Esophagus muscularis mucosa (tissue), 4 donors: ENCODE measurements at places on chromosomes 5 and 9. TPM values are rescaled to one million over a fixed set of nuclear protein-coding genes. Genes with fewer than 3 reads are reported as not detected.

The IFNA21 gene
- not detected for total RNA-seq

The ANKRD31 gene
- total RNA-seq: 0.11 TPM

The RANBP3L gene
- 2.8 TPM for total RNA-seq

The UBQLN1 gene
- total RNA-seq: 123 TPM

The SLCO6A1 gene
- not detected for total RNA-seq

The CDH10 gene
- total RNA-seq: not detected

The SLC22A4 gene
- total RNA-seq: 0.78 TPM

The TTC23L gene
- total RNA-seq: not detected

The POLK gene
- total RNA-seq: 35.0 TPM

The ROR2 gene
- 37.4 TPM for total RNA-seq

The ARL14EPL gene
- total RNA-seq: not detected

The PCDHGA5 gene
- 2.6 TPM for total RNA-seq

- no peaks in the 10 kb centered on the region for H3K36me3 ChIP-seq
- no peaks in the 10 kb centered on the region for H3K27me3 ChIP-seq
- H3K4me3 ChIP-seq: peak overlapping the region; percentile 12
- H3K27ac ChIP-seq: no peak overlapping the region
- DNase-seq: no peak
Observed at GRCh38 chr5:52269401-52269800, 518.3 kb upstream of the ITGA1 start.

DNA sequence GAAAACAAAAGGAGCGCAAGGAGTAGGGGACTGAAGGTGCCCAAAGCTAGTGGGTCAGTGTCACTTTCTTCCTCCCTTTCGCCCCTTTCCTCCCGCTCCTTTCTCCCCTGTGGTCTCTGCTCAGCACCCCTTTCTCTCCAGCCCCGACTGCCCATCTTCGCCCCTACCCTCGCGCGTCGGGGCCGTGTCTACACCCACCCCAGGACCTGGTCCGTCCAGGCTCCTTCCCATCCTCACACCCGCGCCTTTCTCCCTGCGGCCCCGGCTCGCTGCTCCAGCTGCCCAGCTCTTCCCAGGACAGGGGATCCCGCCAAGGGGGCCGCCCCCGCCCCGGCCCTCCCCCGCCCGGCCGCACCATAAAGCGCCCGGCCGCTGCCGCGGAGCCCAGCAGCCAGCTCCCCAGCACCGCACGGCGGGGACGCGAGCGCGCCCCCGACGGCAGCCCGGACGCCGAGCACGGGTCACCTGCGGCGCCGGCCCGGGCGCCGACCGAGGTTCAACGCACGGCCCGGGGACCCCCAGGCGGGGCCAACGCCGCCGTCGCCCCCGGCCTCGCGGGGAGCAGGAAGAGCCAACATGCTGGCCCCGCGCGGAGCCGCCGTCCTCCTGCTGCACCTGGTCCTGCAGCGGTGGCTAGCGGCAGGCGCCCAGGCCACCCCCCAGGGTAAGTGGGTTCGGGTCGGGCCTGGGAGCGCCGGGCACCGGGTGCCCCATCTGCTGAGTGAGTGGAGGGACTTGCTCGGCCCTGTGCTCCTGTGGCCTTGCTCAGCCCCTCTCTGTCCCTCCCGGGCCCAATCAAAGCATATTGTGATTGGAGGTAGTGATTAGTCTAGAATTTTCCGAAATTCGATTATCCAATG lies at the start of gene THBS4:
TSS of gene THBS4 (plus strand) at position 387 of the 860 bp plus-strand sequence. CDS start at position 577, 190 bp downstream.
- peak within 1 kb of the TSS; percentile 35 for H3K4me3 ChIP-seq
- peaks cover 13% of the 10 kb centered on the region for H3K4me1 ChIP-seq
- no peak within 1 kb of the TSS for H3K27ac ChIP-seq
- DNase-seq: no peak
- H3K27me3 ChIP-seq: peaks cover 11% of the 10 kb centered on the region

- no peaks in the 10 kb centered on the region for H3K36me3 ChIP-seq
- no peaks in the 10 kb centered on the region for H3K27me3 ChIP-seq
- H3K4me1 ChIP-seq: no peaks in the 10 kb centered on the region
- H3K27ac ChIP-seq: no peak overlapping the region
Observed at GRCh38 chr5:31944684-31945445, 229.3 kb downstream of the GOLPH3 start.

DNA sequence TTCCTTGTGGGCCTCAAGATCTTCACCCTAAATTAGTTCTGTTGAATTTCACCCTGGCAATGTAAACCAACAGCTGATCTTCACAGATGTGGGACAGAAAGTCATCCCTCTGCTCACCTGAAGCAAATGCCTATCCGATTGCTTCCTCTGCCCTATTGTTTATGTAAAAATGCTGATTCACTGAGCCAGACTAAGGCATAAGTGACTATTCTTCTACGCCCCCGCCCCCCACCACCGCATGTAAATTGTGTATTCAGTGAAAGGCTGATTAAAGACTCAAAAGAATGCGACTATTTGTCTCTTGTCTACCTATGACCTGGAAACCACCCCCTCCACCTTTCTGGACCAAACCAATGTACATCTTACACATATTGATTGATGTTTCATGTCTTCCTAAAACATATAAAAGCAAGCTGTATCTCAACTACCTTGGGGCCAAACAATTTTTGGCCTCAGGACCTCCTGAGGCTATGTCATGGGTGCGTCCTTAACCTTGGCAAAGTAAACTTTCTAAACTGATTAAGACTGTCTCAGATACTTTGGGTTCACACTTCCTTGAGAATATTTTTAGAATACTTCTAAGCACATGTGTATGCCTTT lies 129.7 kb upstream of the BOD1 start:
- DNase-seq: no peak
- H3K27me3 ChIP-seq: no peaks in the 10 kb centered on the region
- no peaks in the 10 kb centered on the region for H3K4me1 ChIP-seq

DNA sequence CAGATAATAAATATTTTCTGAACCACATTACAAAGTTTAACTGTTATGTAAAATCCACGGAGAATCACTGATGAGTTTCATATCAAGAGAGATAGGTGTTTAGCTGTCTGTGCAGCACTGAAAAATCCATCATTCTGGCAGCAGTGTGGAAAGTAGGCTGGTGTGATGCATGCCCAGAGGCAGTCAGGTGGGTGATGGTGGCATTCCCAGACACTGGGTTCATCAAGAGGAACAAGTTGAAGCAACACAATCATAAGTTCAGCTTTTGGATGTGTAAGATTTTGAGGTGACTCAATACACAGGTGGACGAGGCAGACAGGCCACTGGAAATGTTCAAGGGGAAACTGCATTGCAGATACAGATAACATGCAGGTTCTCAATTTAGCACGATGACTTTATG lies 11.9 kb downstream of the DNAH5 start:
- H3K4me1 ChIP-seq: peaks cover 11% of the 10 kb centered on the region
- H3K27ac ChIP-seq: no peak overlapping the region
- H3K36me3 ChIP-seq: no peaks in the 10 kb centered on the region
- no peaks in the 10 kb centered on the region for H3K27me3 ChIP-seq

DNA sequence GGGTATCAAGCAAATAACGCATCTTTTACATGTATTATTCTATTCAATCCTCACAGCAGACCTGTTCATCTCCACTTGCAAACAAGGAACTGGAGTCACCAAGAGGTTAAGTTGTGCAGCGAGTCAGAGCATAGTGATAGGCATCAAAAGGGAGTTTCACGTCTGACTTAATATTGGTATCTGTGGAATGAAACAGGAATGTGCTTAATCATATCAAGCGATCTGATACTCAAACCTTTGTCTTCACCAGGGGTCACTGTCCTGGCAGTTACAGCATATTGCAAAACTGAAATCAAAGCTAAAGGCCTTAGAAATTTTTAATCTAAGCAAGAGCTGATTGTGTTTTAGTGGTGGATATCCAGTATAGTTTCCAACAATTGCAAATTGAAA lies 271.6 kb downstream of the PLK2 start:
- no peaks in the 10 kb centered on the region for H3K4me1 ChIP-seq
- H3K36me3 ChIP-seq: no peaks in the 10 kb centered on the region
- DNase-seq: peak; percentile 62
- no peak overlapping the region for H3K4me3 ChIP-seq
- no peaks in the 10 kb centered on the region for H3K27me3 ChIP-seq
- no peak overlapping the region for H3K27ac ChIP-seq

GRCh38 chr5:144122641-144123040 lies 47.8 kb downstream of the YIPF5 start:
- no peak overlapping the region for H3K27ac ChIP-seq
- peaks cover 4% of the 10 kb centered on the region for H3K4me1 ChIP-seq
- H3K27me3 ChIP-seq: no peaks in the 10 kb centered on the region
- no peaks in the 10 kb centered on the region for H3K36me3 ChIP-seq

DNA sequence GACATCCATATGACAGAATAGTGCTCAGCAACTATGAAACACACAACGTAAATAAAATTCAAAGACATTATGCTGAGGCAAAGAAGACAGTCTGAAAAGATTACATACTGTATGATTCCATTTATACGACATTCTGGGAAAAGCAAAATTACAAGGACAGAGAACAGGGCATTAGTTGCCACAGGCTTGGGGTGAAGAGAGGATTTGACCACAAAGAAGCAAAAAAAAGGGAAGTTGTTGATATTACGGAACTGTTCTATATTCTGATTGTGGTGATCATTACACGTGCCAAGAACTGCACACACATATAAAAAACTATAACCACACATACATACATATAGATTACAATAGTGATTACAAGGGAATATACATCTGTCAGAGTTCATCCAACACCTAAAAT lies 24.1 kb downstream of the CDK5RAP2 start:
- no peaks in the 10 kb centered on the region for H3K4me1 ChIP-seq
- H3K4me3 ChIP-seq: no peak overlapping the region
- H3K36me3 ChIP-seq: peaks cover 40% of the 10 kb centered on the region

GRCh38 chr5:178553517-178553916 lies 36.7 kb downstream of the COL23A1 start:
- H3K27me3 ChIP-seq: peaks cover 11% of the 10 kb centered on the region
- no peaks in the 10 kb centered on the region for H3K4me1 ChIP-seq
- no peak overlapping the region for H3K27ac ChIP-seq
- DNase-seq: no peak

GRCh38 chr9:122159925-122160246 lies 178 bp downstream of the MORN5 start:
- H3K27me3 ChIP-seq: no peaks in the 10 kb centered on the region
- peak overlapping the region; percentile 81 for H3K4me3 ChIP-seq
- peaks cover 31% of the 10 kb centered on the region for H3K4me1 ChIP-seq
- DNase-seq: no peak
- no peaks in the 10 kb centered on the region for H3K36me3 ChIP-seq

DNA sequence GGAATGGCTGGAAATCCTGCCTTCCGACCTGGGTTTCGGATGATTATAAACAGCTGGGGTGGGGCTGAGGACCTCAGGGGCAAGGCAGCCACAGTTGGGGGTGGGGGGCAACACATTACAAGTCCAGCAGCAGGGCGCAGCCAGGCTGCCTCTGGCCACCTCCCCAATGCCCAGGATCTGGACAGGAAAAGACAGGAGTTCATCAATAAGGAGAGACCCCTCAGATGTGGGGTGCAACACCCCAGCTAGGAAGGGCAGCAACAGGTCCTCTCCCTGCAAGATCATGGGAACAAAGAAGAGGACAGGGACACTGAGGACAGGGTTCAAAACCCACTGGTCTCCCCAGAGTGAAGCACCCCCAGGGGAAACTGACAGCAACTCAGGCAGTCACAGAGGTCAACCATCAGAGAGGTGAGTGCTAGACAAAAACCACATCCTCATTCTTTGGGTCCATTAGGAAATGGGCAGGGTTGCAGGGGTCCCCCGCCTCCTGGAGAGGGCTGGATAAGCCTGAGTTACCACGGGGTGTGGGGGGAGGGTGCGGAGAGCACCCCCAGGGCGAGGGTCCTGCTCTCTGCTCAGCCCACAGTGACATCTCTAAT lies 33.5 kb downstream of the SEMA4D start:
- DNase-seq: no peak
- H3K4me1 ChIP-seq: no peaks in the 10 kb centered on the region
- H3K36me3 ChIP-seq: no peaks in the 10 kb centered on the region
- no peak overlapping the region for H3K27ac ChIP-seq
- H3K27me3 ChIP-seq: no peaks in the 10 kb centered on the region

DNA sequence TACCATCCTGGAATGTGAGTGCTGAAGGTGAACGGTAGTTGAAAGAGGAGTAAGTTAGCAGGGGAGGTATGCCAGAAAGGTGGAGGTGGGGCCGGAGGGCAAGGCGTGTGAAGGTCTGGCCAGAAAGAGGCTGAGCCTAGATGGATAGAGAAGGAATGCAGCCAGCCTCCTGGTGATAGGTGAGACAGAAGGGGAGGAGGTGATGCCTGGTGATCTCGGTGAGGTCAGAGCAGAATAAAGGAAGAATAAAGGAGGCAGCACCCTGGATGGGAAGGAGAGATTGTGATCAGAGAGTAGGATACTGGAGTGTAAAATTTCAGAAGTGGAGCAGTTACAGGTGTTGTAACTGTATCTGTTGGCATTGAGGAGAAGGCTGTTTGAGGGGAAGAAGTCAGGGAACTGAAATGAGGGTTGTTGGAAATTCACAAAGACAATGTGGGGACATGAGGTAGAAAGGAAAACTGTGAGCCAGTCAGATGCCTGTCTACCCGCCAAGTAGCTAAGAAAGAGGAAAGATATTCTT lies 2.0 kb downstream of the GNG10 start:
- DNase-seq: no peak
- H3K27ac ChIP-seq: no peak overlapping the region
- peaks cover 21% of the 10 kb centered on the region for H3K4me1 ChIP-seq
- no peaks in the 10 kb centered on the region for H3K27me3 ChIP-seq

DNA sequence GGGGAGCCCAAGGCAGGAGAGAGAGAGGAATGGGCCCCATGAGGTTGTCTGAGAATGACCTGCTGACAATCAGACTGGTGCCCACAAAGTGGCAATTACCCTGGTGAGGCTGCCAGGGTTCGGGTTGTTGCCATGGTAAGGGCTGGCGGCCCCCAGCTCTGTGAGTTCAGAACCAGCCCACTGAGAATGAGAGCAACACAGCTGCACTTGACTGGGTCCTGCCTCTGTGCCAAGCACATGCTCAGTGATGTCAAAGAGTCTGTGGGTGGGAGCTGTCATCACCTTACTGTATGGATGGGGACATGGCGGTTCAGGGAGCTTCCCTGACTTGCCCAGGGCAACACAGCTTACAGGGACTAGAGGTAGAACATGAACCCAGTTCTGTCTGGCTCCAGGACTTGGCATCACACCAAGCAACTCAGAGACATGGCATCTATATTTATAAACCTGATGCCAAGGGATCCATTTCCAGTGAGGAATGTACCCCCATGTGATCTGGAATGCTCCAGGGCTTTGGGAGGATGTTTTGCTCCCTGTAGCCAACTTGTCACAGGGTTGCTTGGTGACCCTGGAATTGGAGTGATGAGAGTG lies 38.2 kb upstream of the TEX48 start:
- H3K27me3 ChIP-seq: no peaks in the 10 kb centered on the region
- H3K27ac ChIP-seq: no peak overlapping the region
- no peaks in the 10 kb centered on the region for H3K36me3 ChIP-seq
- H3K4me1 ChIP-seq: no peaks in the 10 kb centered on the region
- DNase-seq: no peak

DNA sequence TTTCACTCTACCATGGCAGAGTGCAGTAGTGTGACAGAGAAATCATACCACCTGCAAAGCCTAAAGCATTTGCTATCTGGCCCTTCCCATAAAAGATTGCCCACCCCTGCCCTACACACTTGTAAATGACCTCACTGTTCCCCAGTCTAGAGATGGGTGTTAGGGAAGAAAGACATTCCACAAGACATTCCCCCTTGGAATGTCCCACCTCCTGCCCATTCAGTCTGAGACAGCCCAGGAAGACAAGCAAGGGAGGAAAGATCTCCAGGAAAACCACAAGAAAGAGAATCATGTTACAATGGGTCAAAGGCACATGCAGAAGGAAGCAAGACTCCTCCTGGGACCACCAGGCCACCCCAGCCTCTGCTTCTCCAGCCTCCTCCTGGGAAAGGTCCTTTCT lies 230.0 kb downstream of the AGTPBP1 start:
- H3K4me1 ChIP-seq: no peaks in the 10 kb centered on the region
- H3K27ac ChIP-seq: no peak overlapping the region
- H3K36me3 ChIP-seq: no peaks in the 10 kb centered on the region
- H3K4me3 ChIP-seq: no peak overlapping the region

GRCh38 chr5:96940586-96940985 lies 4.7 kb downstream of the LNPEP start:
- no peak overlapping the region for H3K27ac ChIP-seq
- H3K4me1 ChIP-seq: peaks cover 63% of the 10 kb centered on the region
- no peak overlapping the region for H3K4me3 ChIP-seq
- H3K36me3 ChIP-seq: no peaks in the 10 kb centered on the region
